ENCODE measurements at places on chromosomes 6 and 20.
A peak's percentile ranks its signal among the peaks of the same experiment; 100 is the strongest.

- DNase-seq = no peak
- H3K4me3 ChIP-seq = no peak overlapping the region
- H3K27me3 ChIP-seq = no peaks in the 10 kb centered on the region
Observed at GRCh38 chr20:18090044-18090443, 32.3 kb upstream of the OVOL2 start.

DNA sequence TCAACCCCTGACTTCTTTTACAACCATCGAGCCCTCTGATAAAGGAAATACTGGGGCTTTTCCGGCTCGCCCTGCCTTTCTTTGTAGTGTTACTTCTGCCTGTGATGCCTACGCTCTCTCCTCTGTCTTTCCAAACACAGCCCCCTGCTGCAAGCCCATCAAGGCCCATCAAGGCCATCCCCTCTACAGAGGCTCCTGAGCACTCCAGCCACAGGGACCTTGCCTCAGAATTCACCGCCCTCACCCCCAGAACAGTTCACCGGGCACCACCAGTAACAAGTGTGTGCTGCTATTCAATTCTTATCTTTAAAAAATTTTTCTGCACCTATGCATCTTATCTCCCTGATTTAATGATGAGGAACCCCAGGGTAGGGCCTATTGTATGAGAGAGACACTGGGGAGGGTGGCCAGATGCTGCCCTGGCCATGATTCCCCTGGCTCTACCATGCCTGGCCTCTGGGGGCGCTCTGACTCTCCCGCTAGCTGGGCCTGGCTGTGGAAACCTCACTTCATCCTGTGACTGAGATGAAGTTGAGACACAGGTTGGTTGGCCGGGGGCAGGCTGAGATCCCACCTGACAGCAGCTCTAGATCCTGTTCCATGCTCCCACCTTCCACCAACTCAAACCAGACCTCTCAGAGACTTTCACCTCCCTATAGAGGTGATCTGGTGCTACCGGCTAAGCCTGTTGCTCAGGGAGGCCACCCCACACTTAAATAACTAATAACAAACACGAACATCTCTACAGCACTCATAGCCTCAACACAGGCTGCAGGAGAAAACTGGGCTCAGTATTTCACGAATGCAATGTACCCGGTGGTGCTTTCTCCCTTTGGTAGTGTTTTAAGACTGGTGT lies 19.2 kb upstream of the GLP1R start:
- no peaks in the 10 kb centered on the region for H3K36me3 ChIP-seq
- H3K4me1 ChIP-seq = no peaks in the 10 kb centered on the region

- peaks cover 6% of the 10 kb centered on the region for H3K27me3 ChIP-seq
- no peaks in the 10 kb centered on the region for H3K36me3 ChIP-seq
- H3K4me1 ChIP-seq = no peaks in the 10 kb centered on the region
- H3K4me3 ChIP-seq = no peak overlapping the region
- H3K27ac ChIP-seq = no peak overlapping the region
Observed at GRCh38 chr20:46324960-46325703, 16.8 kb upstream of the CDH22 start.

GRCh38 chr6:38134704-38135088 lies 315.2 kb downstream of the ZFAND3 start:
- H3K4me1 ChIP-seq = no peaks in the 10 kb centered on the region
- peak overlapping the region; percentile 11 for H3K27ac ChIP-seq
- H3K4me3 ChIP-seq = no peak overlapping the region
- no peaks in the 10 kb centered on the region for H3K27me3 ChIP-seq

DNA sequence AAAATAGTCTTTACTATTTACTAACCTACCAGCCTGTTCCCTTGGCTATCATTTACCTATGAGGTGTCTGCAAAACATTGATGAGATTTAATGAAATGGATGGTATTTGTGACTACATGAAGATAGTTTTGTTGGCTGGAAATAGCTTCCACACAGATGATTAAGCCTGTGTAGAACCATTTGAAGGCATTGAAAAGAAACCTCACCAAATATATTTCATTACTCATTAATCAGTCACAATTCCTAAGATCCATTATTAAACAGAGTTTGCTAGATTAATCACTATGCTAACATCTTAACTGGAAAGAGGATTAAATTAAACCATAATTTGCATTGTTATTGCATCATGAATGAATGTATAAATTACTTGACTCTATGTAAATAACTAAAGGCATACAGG lies 560.3 kb downstream of the BMP2 start:
- no peaks in the 10 kb centered on the region for H3K4me1 ChIP-seq
- H3K27me3 ChIP-seq = no peaks in the 10 kb centered on the region
- no peak overlapping the region for H3K27ac ChIP-seq

GRCh38 chr6:24547243-24547642 lies 52.5 kb downstream of the ALDH5A1 start:
- no peak overlapping the region for H3K27ac ChIP-seq
- no peaks in the 10 kb centered on the region for H3K27me3 ChIP-seq
- no peaks in the 10 kb centered on the region for H3K4me1 ChIP-seq
- H3K36me3 ChIP-seq = no peaks in the 10 kb centered on the region
- peak; percentile 37 for DNase-seq

GRCh38 chr6:155201461-155202226 lies 62.2 kb upstream of the CLDN20 start:
- peaks cover 6% of the 10 kb centered on the region for H3K4me1 ChIP-seq
- DNase-seq = peak; percentile 44
- H3K27ac ChIP-seq = peak overlapping the region; percentile 84
- H3K4me3 ChIP-seq = no peak overlapping the region
- no peaks in the 10 kb centered on the region for H3K27me3 ChIP-seq
- no peaks in the 10 kb centered on the region for H3K36me3 ChIP-seq

- H3K27me3 ChIP-seq = no peaks in the 10 kb centered on the region
- H3K4me3 ChIP-seq = no peak overlapping the region
- no peaks in the 10 kb centered on the region for H3K4me1 ChIP-seq
- peak; percentile 22 for DNase-seq
- no peak overlapping the region for H3K27ac ChIP-seq
- H3K36me3 ChIP-seq = no peaks in the 10 kb centered on the region
Observed at GRCh38 chr20:55478724-55479450, 526.4 kb downstream of the CBLN4 start.

DNA sequence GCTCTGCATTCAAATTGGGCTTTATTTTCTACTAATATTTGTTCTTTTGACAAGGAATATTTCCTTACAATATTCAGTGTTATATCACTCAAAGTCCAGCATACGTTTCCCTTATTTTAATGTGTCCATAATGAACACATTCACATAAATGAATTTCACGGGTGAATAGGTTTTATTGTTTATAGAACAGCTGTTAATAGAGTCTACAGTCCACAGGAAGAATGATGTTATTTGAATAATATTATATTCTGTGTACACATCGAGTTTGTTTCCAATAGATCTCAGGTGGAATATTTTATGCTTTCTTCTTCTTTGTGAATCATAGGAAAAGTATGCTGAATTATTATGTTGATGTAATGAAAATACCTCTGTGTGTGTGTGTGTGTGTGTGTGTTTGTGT lies 582.4 kb downstream of the CDH26 start:
- no peaks in the 10 kb centered on the region for H3K36me3 ChIP-seq
- no peaks in the 10 kb centered on the region for H3K27me3 ChIP-seq
- no peaks in the 10 kb centered on the region for H3K4me1 ChIP-seq

DNA sequence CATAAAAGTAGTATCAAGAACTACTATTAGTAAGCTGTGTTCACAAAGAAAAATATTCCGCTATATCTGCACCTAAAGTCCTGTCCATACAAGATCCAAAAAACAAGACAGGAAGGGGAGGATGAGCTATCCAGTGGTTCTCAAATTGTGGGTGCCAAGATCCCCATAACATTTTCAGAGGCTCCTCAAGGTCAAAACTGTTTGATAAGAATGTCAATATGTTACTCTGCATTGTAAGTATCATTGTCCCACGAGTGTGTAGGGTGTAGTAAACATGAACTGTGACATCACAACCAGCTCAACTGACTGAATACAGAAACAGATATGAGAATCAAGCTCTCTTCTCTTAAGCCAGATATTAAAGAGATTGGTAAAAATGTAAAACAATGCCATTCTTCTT lies 81.9 kb upstream of the HIVEP1 start:
- no peak overlapping the region for H3K27ac ChIP-seq
- no peak overlapping the region for H3K4me3 ChIP-seq
- no peak for DNase-seq
- H3K27me3 ChIP-seq = no peaks in the 10 kb centered on the region
- no peaks in the 10 kb centered on the region for H3K36me3 ChIP-seq
- H3K4me1 ChIP-seq = no peaks in the 10 kb centered on the region

DNA sequence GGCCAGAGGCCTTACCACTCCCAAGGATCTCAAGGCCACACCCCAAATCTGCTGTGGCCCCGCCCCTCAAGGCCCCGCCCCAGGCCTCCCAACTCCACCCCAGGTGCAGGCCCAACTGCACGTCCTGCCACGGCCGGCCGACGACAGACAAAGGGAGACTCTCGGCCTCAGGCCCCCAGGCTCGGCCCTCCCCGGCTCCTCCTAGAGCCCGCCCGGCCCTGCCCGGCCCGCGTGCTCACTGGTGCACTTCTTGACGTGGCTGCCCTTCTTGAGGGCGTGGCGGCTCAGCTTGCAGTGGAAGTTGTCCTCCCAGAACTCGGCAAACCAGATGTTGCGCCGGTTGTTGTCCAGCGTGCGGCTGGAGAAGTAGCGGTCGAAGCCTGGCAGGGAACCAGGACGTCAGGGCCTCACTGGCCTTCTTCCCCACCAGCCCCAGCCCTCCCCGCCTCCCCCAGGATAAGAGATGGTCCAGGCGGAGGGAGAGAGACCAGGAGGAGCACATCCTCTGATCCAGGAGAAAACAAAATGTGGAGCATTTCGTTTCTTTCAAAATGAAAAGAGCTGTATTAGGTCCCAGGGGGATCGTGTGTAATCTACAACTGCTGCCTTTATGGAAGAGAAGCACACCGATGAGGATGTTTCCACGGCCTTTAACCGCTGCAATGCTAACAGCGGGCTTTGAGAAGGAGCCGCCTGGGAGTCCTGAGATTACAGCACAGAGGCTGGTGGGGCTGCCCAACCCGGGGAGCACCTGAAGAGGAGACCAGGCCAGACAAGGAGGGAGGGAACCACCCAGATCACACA lies 89.4 kb downstream of the GRM4 start:
- no peak for DNase-seq
- H3K27ac ChIP-seq = no peak overlapping the region
- no peaks in the 10 kb centered on the region for H3K27me3 ChIP-seq
- no peaks in the 10 kb centered on the region for H3K4me1 ChIP-seq
- H3K4me3 ChIP-seq = no peak overlapping the region
- no peaks in the 10 kb centered on the region for H3K36me3 ChIP-seq

GRCh38 chr6:167703781-167704180 lies 122.9 kb upstream of the AFDN start:
- no peak for DNase-seq
- no peak overlapping the region for H3K27ac ChIP-seq
- no peaks in the 10 kb centered on the region for H3K27me3 ChIP-seq
- no peak overlapping the region for H3K4me3 ChIP-seq
- H3K36me3 ChIP-seq = no peaks in the 10 kb centered on the region

DNA sequence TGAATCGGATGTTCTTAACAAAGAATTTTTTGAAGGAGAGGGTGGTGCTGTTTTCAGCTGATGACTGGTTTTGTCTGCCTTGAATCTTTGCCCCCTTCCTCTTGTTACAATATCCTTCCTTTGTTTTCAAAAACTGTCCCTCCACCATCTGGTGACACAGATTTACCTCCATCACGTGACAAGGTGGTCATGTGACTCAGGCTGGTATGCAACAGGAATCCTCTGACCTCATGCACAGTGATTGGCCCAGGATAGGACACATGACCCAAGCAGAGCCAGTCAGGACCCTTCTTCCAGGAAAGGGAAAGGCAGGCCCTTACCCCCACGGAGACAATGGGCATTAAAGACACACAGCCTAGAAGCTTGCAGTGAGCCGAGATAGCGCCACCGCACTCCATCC lies 84.7 kb upstream of the MC3R start:
- no peaks in the 10 kb centered on the region for H3K36me3 ChIP-seq
- H3K27me3 ChIP-seq = no peaks in the 10 kb centered on the region
- H3K4me1 ChIP-seq = no peaks in the 10 kb centered on the region
- no peak overlapping the region for H3K4me3 ChIP-seq
- no peak for DNase-seq
- no peak overlapping the region for H3K27ac ChIP-seq
